ENCODE measurements at places on chromosomes 12 and 14.
A peak's percentile ranks its signal among the peaks of the same experiment; 100 is the strongest.

DNA sequence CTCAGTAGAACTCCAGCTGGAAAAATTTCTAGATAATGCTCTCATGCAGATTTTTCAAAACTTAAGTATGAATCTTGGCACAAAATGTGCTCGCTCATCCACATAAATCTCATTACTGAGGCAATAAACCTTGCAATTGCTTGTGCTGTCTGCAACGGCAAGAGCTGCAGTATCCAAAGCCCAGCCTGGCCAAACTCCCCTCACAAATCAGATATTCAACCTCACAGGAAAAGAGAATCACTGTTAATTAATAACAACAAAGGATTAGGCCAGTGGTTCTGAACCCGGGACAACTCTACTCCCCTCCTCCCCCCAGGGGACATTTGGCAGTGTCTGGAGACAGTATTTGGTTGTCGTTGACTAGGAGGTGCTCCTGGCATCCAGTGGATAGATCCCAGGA is 19.2 kb upstream of the CORO1C start:
- no peak overlapping the region for H3K4me3 ChIP-seq
- H3K27me3 ChIP-seq, result peaks cover 2% of the 10 kb centered on the region
- H3K27ac ChIP-seq, result no peak overlapping the region
- no peaks in the 10 kb centered on the region for H3K4me1 ChIP-seq
- no peak for DNase-seq

GRCh38 chr12:64268409-64268808 is 46.3 kb upstream of the KICS2 start:
- H3K27ac ChIP-seq, result no peak overlapping the region
- H3K27me3 ChIP-seq, result peaks cover 7% of the 10 kb centered on the region
- no peak overlapping the region for H3K4me3 ChIP-seq
- DNase-seq, result no peak
- H3K36me3 ChIP-seq, result no peaks in the 10 kb centered on the region
- H3K4me1 ChIP-seq, result no peaks in the 10 kb centered on the region

- H3K36me3 ChIP-seq, result no peaks in the 10 kb centered on the region
- H3K27ac ChIP-seq, result no peak overlapping the region
- no peak overlapping the region for H3K4me3 ChIP-seq
- H3K4me1 ChIP-seq, result no peaks in the 10 kb centered on the region
- H3K27me3 ChIP-seq, result peaks cover 22% of the 10 kb centered on the region
Observed at GRCh38 chr12:2749580-2749979, 45.2 kb upstream of the FKBP4 start.

DNA sequence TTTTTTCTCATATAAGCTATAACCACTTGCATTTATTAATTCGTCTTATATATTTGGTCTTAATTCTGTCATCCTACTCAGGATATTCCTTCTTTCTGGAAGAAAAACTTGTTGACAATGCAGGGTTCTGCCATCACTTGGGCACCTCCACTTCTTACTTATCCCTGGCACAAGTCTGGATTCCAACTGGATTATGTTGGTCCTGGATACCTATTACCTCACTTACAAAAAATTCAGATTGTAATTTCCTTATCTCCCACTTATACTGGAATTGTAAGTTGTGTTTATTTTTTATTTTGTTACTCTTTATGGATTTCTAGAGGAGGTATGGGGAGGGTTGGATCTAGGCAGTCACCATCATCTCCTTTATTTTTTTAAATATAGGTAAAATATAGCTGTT is 36.7 kb downstream of the LRRIQ1 start:
- H3K36me3 ChIP-seq, result no peaks in the 10 kb centered on the region
- no peaks in the 10 kb centered on the region for H3K4me1 ChIP-seq
- H3K4me3 ChIP-seq, result no peak overlapping the region
- DNase-seq, result no peak
- H3K27me3 ChIP-seq, result no peaks in the 10 kb centered on the region
- no peak overlapping the region for H3K27ac ChIP-seq

DNA sequence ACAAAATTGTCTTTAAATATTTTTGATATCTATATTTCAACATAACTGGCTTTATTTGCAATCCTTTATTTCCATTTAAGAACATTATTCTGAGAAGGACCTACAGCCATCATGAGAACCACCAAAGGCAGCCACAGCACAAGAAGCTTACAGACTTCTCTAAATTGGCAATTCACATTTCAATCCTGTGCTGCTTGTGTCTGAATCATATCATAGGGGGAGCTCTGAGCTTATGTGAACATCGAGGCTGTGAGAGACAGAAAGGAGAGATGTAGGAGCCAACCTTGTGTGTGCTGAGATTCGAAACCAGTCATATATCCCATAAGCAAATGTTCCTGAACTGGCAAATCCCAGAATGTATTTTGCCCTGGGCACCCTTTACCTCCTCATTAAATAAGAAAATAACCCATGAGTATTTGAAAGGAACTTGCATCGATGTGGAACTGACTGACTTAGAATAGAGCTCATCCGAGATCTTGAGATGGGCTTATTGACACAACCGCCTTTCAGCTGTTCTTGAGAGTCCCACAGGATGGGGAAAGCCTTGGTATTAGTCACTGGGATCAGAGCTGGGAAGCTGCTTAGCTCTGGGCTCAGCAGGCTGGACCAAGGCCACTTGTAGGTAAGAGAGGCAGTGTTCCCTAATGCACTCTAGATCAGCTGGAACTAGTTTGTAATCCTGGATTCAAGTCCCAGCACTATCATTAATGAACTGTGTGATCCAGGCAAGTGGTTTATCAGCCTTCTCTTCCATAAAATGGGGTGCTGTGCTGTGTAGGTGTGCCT is 329.8 kb downstream of the CACNA1C start:
- H3K27me3 ChIP-seq, result peaks cover 9% of the 10 kb centered on the region
- peaks cover 20% of the 10 kb centered on the region for H3K4me1 ChIP-seq
- H3K27ac ChIP-seq, result no peak overlapping the region
- no peak overlapping the region for H3K4me3 ChIP-seq
- H3K36me3 ChIP-seq, result no peaks in the 10 kb centered on the region
- DNase-seq, result no peak

- H3K4me3 ChIP-seq, result peak overlapping the region; percentile 86
- H3K27ac ChIP-seq, result peak overlapping the region; percentile 54
- DNase-seq, result peak; percentile 85
- peaks cover 6% of the 10 kb centered on the region for H3K4me1 ChIP-seq
Observed at GRCh38 chr14:59464486-59465315, 479 bp downstream of the GPR135 start.

GRCh38 chr12:52870361-52871290 is 21.8 kb upstream of the KRT78 start:
- peak; percentile 93 for DNase-seq
- H3K4me3 ChIP-seq, result no peak overlapping the region
- peaks cover 31% of the 10 kb centered on the region for H3K4me1 ChIP-seq
- H3K27me3 ChIP-seq, result peaks cover 3% of the 10 kb centered on the region

DNA sequence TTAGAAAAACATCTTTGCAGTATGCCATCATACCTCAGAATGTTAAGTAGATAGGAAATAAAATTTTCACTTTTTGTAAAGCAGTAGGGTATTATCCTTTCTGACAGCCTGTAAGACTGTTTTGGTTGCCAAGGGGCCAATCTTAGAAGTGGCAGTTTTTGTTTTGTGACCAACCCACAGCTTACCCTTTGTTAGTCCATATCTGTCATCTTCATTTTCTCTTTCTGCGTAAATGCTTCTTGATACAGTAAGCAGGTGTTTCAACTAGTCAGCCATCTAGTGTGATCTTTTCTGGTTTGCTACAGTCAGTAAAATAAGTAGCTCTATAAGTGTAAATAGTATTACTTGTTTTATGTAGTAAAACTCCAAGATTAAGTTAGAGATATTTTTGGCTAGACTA is 8.8 kb downstream of the PPM1A start:
- H3K4me3 ChIP-seq, result no peak overlapping the region
- no peak overlapping the region for H3K27ac ChIP-seq
- peaks cover 12% of the 10 kb centered on the region for H3K36me3 ChIP-seq
- DNase-seq, result no peak

GRCh38 chr14:95328729-95329503 is 9.2 kb upstream of the CLMN start:
- no peaks in the 10 kb centered on the region for H3K4me1 ChIP-seq
- no peak overlapping the region for H3K4me3 ChIP-seq
- no peaks in the 10 kb centered on the region for H3K36me3 ChIP-seq
- no peak overlapping the region for H3K27ac ChIP-seq
- peaks cover 13% of the 10 kb centered on the region for H3K27me3 ChIP-seq
- no peak for DNase-seq

- no peak overlapping the region for H3K4me3 ChIP-seq
- DNase-seq, result no peak
- H3K27ac ChIP-seq, result no peak overlapping the region
- H3K27me3 ChIP-seq, result peaks cover 33% of the 10 kb centered on the region
- H3K4me1 ChIP-seq, result no peaks in the 10 kb centered on the region
- H3K36me3 ChIP-seq, result no peaks in the 10 kb centered on the region
Observed at GRCh38 chr12:109710747-109711595, 2.7 kb upstream of the FAM222A start.

GRCh38 chr12:40063414-40063813 is 42.5 kb downstream of the SLC2A13 start:
- no peak for DNase-seq
- H3K36me3 ChIP-seq, result no peaks in the 10 kb centered on the region
- H3K4me3 ChIP-seq, result no peak overlapping the region
- no peak overlapping the region for H3K27ac ChIP-seq
- peaks cover 4% of the 10 kb centered on the region for H3K27me3 ChIP-seq

- H3K4me3 ChIP-seq, result no peak overlapping the region
- DNase-seq, result no peak
- no peaks in the 10 kb centered on the region for H3K4me1 ChIP-seq
- H3K27ac ChIP-seq, result no peak overlapping the region
Observed at GRCh38 chr14:79279645-79280597, 931.4 kb downstream of the DIO2 start.

GRCh38 chr12:4116251-4117111 is 157.1 kb upstream of the CCND2 start:
- DNase-seq, result peak; percentile 53
- peaks cover 67% of the 10 kb centered on the region for H3K4me1 ChIP-seq
- H3K27ac ChIP-seq, result no peak overlapping the region
- no peak overlapping the region for H3K4me3 ChIP-seq

- no peak for DNase-seq
- no peak overlapping the region for H3K27ac ChIP-seq
- no peaks in the 10 kb centered on the region for H3K27me3 ChIP-seq
- H3K4me1 ChIP-seq, result no peaks in the 10 kb centered on the region
- no peaks in the 10 kb centered on the region for H3K36me3 ChIP-seq
Observed at GRCh38 chr14:96627811-96628775, 125.9 kb downstream of the PAPOLA start.

DNA sequence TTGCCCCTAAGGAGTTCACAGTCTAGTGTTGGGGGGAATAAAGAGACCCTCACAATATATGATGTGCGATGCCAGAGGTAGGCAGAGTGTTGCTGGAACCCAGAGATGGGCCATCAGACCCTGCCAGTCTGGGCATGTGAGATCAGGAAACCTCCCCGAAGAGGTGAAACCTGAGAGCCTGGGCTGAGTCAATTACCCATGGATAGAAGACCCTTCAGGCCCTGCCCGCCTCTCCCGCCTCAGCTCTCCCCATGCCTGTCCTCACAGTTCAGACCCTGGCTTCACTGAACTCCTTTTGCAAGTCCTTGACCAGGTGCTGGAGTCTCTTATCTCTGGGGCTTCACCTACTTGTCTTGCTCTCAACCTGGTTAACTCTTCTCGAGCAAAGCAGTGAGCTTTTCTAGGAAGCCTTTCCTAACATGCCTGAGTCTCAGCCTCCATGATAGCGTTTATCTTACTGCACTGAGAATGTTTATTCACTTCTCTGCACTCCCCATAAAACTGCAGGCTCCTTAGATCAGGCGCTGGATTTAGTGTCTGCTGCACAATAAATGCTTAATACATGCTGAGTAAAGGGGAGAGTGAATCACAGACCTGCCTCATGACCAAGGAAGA is 19.6 kb downstream of the ALDH1L2 start:
- H3K27ac ChIP-seq, result no peak overlapping the region
- peak; percentile 50 for DNase-seq
- H3K36me3 ChIP-seq, result no peaks in the 10 kb centered on the region
- peaks cover 8% of the 10 kb centered on the region for H3K27me3 ChIP-seq

- no peaks in the 10 kb centered on the region for H3K4me1 ChIP-seq
- DNase-seq, result no peak
- no peaks in the 10 kb centered on the region for H3K36me3 ChIP-seq
Observed at GRCh38 chr12:108752387-108752786, 21.1 kb upstream of the CORO1C start.

DNA sequence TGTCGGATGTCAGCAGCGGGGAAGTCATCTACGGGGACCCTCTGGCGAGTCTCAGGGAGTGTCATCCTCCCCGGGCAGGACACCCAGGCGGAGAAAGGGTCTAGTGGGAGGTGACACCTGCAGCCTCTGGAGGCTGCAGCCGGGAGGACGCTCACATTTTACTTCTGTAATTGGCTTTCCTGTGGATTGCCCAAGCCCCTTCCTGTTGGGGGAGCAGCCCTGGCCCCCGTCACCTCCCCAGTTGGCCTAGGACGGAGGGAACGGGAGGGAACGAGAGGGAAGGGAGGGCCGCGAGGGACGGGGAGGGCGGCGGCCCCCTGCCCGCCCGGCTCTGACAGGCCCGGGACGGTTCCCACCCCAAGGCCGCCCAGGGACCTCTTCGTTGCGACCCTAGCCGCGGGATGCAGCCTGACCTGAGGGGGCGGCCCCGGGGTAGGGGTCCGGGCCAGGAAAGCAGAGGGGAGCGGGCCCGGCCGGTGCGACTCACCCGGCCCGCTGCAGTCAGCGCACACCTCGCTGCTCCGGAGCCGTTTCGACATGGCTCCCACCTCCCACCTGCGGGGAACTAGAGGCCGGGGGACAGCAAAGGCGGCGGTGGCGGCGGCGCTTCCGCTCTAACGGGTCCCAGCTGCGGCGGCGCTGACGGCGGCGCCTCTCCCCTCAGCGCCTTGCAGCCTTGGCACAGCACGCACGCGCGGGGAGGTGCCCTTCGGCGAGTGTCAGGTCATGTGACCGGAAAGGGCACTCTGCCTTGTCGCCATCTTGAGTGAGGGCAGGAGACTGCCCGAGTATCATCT is at the start of gene GIT2:
Gene GIT2 (minus strand): TSS at position 683 of the 797 bp plus-strand sequence. CDS start 144 bp downstream, at position 539.
- H3K27ac ChIP-seq, result peak within 1 kb of the TSS; percentile 94
- peaks cover 26% of the 10 kb centered on the region for H3K36me3 ChIP-seq
- peaks cover 48% of the 10 kb centered on the region for H3K4me1 ChIP-seq
- DNase-seq, result peak; percentile 99
- peak within 1 kb of the TSS; percentile 90 for H3K4me3 ChIP-seq

GRCh38 chr12:6215932-6216494 is 15.8 kb downstream of the CD9 start:
- no peaks in the 10 kb centered on the region for H3K27me3 ChIP-seq
- H3K4me1 ChIP-seq, result peaks cover 50% of the 10 kb centered on the region
- H3K36me3 ChIP-seq, result no peaks in the 10 kb centered on the region
- H3K27ac ChIP-seq, result peak overlapping the region; percentile 84
- DNase-seq, result no peak

DNA sequence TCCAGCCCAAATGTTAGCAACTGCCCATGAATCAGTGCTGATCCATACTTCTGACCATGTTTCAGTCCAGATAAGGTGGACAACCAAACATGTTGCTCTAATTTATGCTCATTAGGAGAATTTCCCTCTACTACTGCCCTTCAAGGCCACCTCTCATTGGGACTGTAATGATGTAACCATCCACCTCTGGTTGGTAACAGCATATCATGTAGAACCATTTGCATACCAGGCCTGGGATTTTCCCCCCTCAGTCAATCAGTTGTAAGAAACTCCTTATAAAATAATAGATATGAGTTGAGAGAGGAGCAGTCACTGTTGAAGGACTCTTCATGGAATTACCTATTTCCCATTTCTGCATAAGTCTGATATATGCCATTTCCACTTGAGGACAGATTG is 17.8 kb upstream of the YAF2 start:
- peaks cover 13% of the 10 kb centered on the region for H3K27me3 ChIP-seq
- no peak overlapping the region for H3K27ac ChIP-seq
- no peaks in the 10 kb centered on the region for H3K36me3 ChIP-seq
- DNase-seq, result no peak
- no peak overlapping the region for H3K4me3 ChIP-seq
- H3K4me1 ChIP-seq, result no peaks in the 10 kb centered on the region

- no peak for DNase-seq
- no peak overlapping the region for H3K27ac ChIP-seq
- no peaks in the 10 kb centered on the region for H3K4me1 ChIP-seq
- no peak overlapping the region for H3K4me3 ChIP-seq
Observed at GRCh38 chr12:12779529-12779928, 5.9 kb upstream of the APOLD1 start.

Measured in activated CD4-positive, alpha-beta T cell treated with anti-CD3 and anti-CD28 coated beads, Interleukin-2, amount 10 ng/mL, durations not matched to agents 24 days and 14 days (primary cell).